ENCODE measurements at places on chromosomes 1 and 21.

- DNase-seq, result no peak
Observed at GRCh38 chr1:1550591-1551432, 10.4 kb upstream of the TMEM240 start.

- DNase-seq, result no peak
Observed at GRCh38 chr1:246404078-246404477, 103.0 kb downstream of the SMYD3 start.

DNA sequence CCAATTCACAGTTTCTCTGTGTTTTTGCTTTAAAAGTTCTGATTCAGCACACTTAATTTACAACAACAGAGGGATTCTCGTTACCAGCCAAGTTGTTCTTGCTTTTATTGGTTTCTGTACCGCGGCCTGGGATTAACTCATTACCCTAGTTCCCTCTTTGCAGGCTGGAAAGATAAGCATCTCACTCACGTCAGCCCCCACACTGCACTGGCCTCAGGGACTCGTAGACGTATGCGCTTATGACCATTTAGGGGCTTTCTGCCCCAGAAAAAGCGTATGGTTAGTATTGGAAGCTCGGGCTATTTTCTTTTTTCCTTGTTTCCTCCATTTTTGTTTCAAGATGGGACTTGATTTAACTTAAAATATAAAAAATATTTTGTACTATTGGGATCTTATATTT is 76.0 kb downstream of the POFUT2 start:
- no peak for DNase-seq

DNA sequence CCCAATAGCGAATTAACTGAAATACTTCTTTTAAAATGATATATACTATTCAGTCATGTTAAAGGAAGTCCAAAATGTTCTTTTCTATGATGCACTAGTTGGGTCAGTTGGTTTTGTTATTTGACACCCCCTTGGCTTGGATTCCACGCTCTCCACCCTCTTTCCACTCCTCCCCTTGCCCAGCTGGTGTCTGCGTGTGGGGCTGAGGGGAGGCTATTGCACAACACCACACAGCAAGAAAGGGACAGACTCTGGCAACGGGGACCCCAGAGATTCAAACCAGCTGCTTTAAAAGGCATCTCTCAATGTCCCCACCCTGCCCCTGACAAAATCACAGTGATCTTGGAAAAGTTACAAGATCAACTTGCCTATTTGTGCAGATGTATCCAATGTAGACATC is 394.3 kb downstream of the TGFB2 start:
- DNase-seq, result no peak

GRCh38 chr1:202798260-202798659 is 10.0 kb downstream of the KDM5B start:
- DNase-seq, result no peak

GRCh38 chr1:9350013-9350908 is 57.6 kb downstream of the SPSB1 start:
- no peak for DNase-seq

- DNase-seq, result no peak
Observed at GRCh38 chr1:81660286-81660685, 140.4 kb upstream of the ADGRL2 start.

DNA sequence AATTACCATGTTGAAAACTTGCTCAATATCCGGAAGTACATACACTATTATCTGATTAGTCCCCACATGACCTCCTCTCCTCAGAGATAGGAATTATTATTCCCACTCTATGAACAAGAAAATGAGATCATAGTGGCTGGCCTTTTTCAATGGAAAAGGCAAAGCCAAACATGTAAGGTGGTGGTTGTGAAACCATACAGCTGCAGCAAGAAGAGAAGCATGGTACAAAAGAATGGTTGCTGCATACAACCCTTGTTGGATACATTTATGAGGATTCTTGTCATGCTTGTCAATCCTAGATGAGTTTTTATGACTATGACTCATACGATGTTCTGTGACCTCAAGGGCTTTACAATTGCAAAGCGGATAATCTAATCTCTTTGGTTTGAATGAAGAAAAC is 514.7 kb downstream of the PLPP3 start:
- no peak for DNase-seq

DNA sequence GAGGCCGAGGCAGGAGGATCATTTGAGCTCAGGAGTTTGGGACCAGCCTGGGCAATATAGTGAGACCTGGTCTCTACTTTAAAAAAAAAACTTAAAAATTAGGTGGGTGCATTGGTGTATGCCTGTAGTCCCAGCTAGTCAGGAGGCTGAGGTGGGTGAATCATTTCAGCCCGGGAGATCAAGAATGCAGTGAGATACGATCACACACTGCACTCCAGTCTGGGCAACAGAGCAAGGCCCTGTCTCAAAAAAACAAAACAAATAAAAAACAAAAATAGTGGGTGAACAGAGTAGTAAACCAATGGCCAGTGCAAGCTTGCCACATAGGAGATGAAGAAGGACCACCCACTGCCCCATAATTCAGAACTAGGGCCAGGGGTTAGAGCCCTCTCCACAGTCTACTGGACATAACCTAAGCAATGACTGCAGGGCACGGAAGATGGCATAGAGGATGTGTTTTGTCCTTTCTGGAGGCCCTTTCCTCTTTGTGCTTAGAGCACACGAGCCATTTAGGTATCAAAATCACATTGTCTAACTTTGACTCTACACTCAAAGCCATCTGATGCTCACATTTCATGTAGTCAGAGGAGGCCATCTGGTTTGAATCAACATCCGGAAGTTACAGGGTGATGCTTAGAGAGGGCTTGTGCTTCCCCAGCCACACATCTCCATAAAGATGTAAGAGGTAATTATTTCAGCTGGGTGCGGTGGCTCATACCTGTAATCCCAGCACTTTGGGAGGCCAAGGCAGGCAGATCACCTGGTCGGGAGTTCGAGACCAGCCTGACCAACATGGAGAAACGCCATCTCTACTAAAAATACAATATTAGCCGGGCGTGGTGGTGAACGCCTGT is 12.6 kb downstream of the CD2 start:
- no peak for DNase-seq

GRCh38 chr1:60960891-60961461 is 121.4 kb upstream of the NFIA start:
- no peak for DNase-seq

DNA sequence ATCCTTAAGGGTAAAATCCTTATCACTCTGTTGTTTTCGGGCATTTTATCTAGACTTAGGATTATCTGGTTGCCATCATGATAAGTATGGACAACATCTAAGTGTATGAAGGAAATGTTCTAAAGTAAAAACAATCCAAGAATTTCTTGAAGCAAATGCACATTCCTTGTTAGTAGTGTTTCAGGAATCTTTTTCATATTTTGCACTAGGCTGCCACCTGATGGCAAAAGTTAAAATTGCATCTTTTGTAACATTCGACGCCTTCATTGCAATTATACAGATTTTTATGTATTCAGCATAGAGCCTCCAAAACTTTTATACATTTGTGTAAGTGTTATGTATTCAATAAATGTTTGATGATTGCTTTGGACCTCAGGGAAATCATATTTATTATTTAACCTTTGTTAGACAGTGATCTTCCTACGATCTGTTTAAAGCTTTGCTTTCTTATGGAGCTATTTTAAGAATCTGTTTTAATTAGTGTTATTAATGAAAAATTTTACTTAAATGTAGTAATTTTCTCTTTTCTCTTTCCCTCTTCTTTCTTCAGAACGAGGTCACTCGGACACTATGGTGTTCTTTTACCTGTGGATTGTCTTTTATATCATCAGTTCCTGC is 49.4 kb upstream of the KIAA1614 start:
- DNase-seq, result no peak

DNA sequence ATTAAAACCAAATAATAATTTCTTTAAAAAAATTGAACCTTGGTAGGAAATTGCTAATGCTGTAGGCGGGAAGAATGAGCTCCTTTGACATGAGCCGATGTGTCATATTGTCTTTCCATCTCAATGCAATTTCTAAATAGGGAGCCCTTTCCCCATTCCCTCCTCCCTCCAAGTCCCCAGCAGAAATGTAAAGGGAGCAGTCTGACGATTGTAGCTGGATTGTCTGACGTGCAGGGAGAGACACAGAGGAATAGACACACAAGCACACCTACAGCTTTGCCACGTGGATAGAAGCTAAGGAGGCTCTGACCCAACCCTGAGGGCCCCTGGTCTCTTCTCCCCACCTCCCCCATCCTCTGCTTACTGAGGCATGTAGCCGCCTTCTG is 3.6 kb upstream of the SYT6 start:
- no peak for DNase-seq

DNA sequence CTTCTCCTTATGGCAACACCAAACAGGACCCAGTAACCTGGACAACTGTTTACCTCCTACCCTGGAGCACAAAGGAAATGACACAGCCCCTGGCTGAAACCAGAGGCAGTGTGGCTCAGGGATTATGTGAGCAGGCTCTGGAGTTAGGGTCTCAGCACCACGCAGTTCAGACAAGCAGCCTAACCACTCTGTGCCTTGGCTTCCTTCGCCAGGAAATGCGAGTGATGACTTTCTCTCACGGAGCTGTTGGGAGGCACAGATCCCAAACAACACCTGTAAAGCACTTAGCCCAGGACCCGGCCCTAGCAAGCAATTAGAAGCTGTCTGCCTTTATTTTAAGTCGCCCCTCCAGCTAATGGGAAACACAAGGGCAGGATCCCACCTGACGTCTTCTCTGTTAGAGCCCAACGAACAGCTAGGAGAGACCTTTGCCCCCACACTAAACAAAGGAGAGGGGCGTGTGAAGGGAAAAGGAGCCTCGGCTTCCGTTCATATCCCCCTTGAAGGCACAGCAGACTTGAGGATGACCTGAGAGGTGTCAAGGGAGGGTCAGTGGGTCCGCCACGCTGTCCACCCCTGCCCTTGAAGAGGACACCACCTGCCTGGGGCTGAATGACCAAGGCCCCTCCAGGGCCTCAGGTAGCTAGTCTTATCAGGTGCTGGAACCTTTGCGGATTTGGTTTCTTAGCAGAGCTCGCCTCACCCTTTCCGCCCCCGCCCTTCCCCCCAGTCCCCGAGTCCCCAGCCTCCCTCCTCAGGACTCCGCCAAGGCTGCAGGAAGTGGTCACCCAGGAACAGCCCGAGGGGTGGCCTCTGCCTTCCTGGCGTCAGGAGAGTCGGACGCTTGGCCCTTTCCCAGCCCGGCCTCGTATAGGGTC is 860 bp downstream of the TMEM63A start:
- DNase-seq, result no peak

DNA sequence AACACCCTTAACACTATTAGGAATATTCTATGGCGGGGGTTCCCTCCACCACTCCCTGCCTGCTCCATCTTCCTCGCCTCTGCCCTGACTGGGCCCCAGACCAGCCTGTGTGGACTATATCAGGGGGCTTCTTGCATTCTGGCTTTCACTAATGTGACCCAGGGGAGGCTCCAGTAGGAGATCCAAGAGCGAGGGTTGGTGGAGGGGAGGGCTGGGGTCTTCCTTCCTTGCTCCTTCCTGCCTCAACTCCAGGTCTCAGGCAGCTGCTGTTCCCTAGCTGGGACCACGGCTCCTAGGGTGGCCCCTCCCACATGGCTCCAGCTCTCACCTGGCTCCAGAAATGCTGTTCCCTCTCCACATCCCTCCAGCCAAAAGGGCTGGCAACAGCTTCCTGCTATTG is 257.4 kb downstream of the MATN1 start:
- DNase-seq, result no peak

- no peak for DNase-seq
Observed at GRCh38 chr21:35850029-35850428, 210.3 kb downstream of the SETD4 start.

Data from esophagus squamous epithelium (tissue), 5 donors.